ENCODE measurements at places on chromosomes 1 and 21.

DNA sequence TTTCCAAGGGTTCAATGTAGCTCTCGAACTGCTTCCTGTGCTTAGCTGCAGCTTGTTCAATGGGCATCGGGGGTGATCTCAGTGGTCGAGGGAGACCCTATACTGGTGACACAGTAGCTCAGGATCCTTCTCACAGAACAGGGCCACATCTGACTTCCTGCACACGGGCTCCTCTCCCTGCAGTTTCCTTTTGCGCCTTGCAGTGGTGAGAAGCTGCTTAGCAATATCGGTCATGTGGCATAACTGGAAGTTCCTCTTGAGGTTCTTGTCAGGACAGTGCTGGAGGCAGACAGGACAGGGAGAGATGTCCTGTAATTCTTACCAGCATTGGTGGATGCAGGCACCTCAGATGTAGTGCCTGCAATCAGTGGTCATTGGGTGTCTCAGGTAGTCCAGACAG is 140.5 kb upstream of the MAP1LC3C start:
- DNase-seq, result no peak

DNA sequence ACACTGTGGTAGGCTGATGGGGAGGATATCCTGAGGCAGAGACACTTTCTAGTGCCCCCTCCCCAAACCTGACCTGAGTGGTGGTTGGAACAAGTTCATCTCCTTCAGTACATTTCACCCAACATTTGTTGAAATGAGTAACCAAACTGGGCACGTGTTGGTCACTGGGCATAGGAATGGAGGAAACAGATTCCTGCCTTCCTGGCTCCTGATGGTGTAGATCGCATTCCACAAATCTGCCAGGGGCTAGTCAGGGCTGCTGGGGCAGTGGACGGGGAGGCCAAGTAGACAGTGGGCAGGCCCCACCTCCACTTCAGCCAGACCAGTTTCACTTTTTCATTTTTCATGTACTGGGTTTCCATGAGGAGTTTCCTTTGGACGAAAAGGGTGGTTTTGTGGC is 16.5 kb upstream of the ALX3 start:
- DNase-seq, result no peak

DNA sequence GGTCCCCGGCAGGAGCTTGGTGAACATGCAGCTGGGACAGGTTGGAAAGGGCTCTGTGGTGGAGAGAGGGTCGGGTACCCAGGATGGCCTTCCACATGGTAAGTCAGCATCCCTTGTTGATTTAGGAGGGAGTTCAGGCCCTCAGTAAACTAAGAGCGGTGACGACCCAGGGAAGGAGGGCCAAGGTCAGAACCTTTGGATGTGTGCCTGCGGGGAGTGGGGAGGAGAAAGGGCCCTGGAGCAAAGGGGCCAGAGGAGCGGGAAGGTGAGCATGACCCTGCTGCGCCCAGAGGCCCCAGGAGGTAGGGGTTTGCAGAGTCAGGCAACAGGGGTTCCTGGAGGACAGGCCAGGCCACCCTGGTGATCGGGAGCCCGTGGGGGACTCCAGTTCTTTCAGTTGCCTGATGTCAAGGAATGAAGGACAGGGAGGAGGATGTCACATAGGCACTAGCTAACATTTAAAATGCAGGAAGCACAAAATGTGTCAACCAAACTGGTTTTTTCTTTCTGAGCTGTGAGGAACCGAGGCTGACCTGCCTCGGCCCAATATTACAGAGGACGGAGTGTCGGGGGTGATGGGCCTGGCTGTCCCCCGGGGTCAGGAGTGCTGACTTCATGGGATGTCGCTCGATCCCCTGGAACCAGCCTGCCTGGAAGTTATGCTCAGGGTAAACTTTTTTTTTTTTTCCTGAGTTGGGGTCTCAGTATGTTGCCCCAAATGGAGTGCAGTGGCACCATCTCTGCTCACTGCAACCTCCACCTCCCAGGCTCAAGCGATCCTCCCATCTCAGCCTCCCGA is 117.4 kb upstream of the SLC45A1 start:
- DNase-seq, result no peak

- no peak for DNase-seq
These were observed 41.3 kb upstream of the SSX2IP start for GRCh38 chr1:84731519-84731918.

DNA sequence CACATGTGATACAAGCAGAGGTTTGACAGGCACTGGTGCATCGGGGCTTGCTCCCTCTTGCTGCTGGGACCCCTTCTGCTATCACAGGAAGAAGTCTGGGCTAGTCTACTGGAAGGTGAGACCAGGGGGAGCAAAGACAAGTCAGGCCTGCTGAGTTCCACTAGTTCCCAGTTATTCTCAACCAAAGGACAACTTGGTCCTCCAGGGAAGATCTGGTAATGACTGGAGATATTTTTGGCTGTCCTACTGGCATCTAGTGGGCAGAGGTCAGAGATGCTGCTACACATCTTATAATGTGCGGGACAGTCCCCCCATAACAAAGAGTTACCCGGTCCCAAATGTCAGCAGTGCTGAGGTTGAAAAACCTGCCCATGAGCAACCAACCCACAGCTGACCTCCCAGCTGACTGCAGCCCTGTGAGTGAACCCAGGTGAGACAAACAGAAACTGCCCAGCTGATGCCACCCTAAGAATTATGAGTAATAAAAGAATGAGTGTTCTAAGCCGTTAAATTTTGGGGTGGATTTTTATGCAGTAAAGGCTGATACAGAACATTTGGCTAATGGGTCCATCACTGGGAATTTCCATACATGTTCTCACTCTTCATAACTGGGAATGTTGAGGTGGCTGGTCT is 71.6 kb downstream of the NENF start:
- DNase-seq, result no peak

GRCh38 chr1:148434832-148435231 is 48.3 kb downstream of the PPIAL4G start:
- no peak for DNase-seq

DNA sequence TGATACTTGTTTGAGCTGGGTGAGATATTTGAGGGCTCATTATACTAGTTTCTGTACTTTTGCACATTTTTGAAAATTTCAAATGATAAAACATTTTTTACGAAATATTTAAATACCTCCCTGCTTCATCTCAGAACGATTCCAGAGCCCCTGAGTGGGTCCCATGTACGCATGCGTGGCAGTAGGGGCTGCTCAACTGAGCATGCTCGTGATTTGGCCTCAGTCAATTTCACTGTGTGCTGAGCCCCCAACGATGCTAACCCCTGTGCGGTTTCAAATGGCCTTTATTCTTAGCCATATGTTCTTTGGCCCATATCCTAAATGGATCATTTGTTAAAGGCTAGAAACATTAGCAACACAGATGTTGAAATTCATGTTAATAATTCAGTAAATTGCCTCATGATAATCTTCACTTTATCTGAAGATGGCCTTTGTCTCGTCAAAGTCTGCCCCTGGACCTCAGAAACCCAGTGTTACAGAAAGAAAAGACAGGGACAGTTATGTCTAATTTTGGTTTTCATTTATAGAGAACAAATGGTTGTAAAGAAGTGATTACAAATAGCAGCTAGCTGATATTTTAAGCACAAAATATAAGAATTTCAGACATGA is 108.2 kb downstream of the MRPS6 start:
- DNase-seq, result no peak

- DNase-seq, result no peak
These were observed 4.9 kb upstream of the C1orf185 start for GRCh38 chr1:51097171-51097570.

GRCh38 chr21:43702785-43703034 is 16.2 kb upstream of the PDXK start:
- no peak for DNase-seq
